ENCODE measurements at places on chromosomes 7 and 10. TPM values are rescaled to one million over a fixed set of nuclear protein-coding genes. Genes with fewer than 3 reads are reported as not detected.

The FGFR2 gene
- total RNA-seq, result 0.16 TPM

The CYP3A4 gene
- total RNA-seq, result not detected

The TLX1 gene
- total RNA-seq, result not detected

The SLC39A12 gene
- not detected for total RNA-seq

The OPN1SW gene
- not detected for total RNA-seq

The ABLIM1 gene
- 33.1 TPM for total RNA-seq

The AKR1C1 gene
- 2.4 TPM for total RNA-seq

The CALML5 gene
- not detected for total RNA-seq

The PIK3AP1 gene
- total RNA-seq, result 11.2 TPM

The JAKMIP3 gene
- 0.13 TPM for total RNA-seq

The DLX6 gene
- total RNA-seq, result not detected

The PRKAR1B gene
- total RNA-seq, result 30.0 TPM

The C7orf57 gene
- 0.13 TPM for total RNA-seq

The CDH23 gene
- total RNA-seq, result 0.13 TPM

The CLCN1 gene
- not detected for total RNA-seq

The CFAP70 gene
- total RNA-seq, result 1.0 TPM

The WNT2 gene
- total RNA-seq, result 0.63 TPM

The HTR5A gene
- not detected for total RNA-seq

The POM121L12 gene
- not detected for total RNA-seq

The UPK3B gene
- total RNA-seq, result 0.98 TPM

The ASNS gene
- 70.7 TPM for total RNA-seq

The DKK1 gene
- total RNA-seq, result 13.7 TPM

The CNNM1 gene
- total RNA-seq, result 0.16 TPM

The AGR2 gene
- 1.6 TPM for total RNA-seq

The SEM1 gene
- 36.6 TPM for total RNA-seq

The AP3M1 gene
- 20.5 TPM for total RNA-seq

The NXPH1 gene
- total RNA-seq, result not detected

The STK31 gene
- not detected for total RNA-seq

The TMEM196 gene
- 0.13 TPM for total RNA-seq

The MYH16 gene
- total RNA-seq, result 1.1 TPM
